Hepatic stellate cell (primary cell): ENCODE measurements at places on chromosomes 7 and 10.
A peak's percentile ranks its signal among the peaks of the same experiment; 100 is the strongest.

GRCh38 chr7:75040512-75040911, 33.1 kb downstream of the RCC1L start:
- DNase-seq, result no peak

GRCh38 chr7:1073142-1073977, 14.6 kb upstream of the GPER1 start:
- no peak for DNase-seq

GRCh38 chr10:13681528-13681927, 94.8 kb downstream of the PRPF18 start:
- DNase-seq, result no peak

DNA sequence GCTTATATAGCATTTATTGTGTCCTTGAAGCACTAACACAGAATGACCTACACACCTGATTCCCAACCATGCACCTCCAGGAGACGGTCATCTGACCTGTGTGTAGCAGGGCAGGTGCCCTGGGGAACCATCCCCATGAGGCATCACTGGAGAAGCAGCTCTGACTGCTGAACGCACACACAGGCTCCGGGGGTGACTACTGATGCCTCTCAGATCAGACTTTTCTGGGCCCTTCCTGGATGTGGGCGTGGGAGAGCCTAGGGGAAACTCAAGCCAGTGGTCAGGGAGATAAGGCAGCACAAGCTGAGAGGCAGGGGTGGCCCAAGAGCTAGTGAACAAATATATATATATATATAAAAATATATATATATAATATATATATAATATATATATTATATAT, 37.6 kb downstream of the CPXM2 start:
- DNase-seq, result no peak

- DNase-seq, result no peak
These were observed 98.6 kb downstream of the NKX6-2 start for GRCh38 chr10:132687181-132687892.

DNA sequence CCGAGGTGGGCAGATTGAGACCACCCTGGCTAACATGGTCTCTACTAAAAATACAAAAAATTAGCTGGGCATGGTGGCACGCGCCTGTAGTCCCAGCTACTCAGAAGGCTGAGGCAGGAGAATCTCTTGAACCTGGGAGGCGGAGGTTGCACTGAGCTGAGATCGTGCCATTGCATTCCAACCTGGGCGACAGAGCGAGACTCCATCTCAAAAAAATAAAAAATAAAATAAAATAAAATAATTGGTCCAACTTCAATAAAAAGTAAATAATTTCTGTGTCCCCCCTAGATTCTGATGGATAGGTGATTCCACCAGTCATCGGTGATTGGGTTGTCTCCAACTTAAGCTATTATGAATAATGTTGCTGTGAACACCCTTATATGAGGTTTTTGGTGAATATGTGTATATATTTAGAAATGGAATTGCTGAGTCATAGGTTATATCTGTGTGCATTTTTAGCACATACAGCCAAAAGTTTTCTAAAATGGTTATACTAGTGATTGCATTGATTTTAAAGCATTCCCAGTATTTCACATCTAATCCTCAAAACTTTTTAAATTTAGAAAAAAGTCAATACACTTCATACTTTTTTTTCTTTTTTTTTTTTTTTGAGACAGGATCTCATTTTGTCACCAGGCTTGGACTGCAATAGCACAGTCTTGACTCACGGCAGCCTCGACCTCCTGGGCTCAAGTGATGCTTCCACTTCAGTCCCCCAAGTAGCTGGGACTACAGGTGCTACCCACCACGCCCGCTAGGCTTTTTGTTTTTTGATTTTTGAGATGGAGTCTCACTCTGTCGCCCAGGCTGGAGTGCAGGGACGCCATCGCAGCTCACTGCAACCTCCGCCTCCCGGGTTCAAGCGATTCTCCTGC, 13.7 kb upstream of the SRPK2 start:
- no peak for DNase-seq

GRCh38 chr7:142557971-142558582, 191.2 kb upstream of the PRSS1 start:
- peak; percentile 45 for DNase-seq

- no peak for DNase-seq
These were observed 596.8 kb downstream of the PTPRN2 start for GRCh38 chr7:157990881-157991250.

- DNase-seq, result no peak
These were observed 905 bp downstream of the ASB13 start for GRCh38 chr10:5665373-5666007.

DNA sequence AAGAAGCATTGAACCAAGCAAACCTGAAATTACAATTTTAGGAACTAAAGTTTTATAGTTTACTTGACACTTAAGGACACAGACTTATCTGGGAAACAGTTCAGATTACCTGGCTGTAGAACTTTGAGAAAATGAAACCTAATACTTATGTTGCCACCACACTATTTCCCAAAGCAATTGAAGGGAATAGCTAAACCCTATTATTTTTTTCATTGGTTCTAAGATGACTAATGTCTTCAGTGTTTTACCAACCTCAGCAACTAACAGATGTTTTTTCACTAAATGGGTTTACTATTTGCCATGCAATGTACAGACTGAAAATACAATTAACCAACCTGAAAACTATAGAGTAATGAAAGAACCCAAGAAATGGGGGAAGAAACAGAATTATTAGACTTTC, 689.6 kb downstream of the SORCS1 start:
- DNase-seq, result no peak

DNA sequence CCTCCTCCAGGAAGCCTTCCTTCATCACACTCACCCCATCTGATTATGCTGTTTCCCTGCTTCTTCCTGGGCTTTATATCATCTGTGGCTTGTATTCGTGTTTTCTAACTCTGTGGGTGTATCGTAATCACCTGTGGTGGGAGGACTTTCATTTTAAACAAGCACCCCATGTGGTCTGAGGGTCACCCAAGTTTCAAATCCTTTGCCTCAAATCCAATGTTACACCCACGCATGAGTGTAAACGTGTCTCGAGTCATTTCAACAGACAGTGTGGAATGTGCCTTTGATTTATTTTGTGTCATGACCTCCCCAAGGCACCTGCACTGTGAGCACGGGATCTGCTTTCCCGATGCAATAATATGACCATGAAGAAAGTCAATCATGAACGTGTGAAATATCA, 17.5 kb upstream of the LYZL2 start:
- DNase-seq, result no peak

DNA sequence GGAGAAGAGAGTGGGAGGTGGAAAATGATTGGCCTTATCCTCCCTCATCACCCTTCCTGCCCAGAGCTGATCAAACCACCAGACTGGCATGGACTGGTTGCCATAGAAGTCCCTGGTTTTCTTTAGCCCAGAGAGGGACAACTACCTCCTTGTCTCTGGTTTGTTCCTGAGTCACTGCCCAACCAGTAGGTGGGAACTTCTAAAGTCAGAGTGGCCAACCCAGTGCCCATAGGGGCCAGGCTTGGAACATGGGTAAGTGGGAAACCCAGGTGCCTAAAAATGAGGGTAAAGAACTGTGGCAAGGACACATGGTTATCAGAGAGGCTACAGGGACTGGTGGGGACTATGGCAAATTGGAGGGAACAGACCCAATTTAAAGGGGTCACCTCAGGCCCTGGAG, 63.8 kb downstream of the FAM241B start:
- DNase-seq, result no peak
